ENCODE measurements at places on chromosomes 13 and 19. TPM values are rescaled to one million over a fixed set of nuclear protein-coding genes. Genes with fewer than 3 reads are reported as not detected.

The FCAR gene
- not detected for total RNA-seq

The OR4F17 gene
- not detected for total RNA-seq

The ZNF560 gene
- not detected for total RNA-seq

The TNFSF9 gene
- 18.9 TPM for total RNA-seq

The NOVA2 gene
- not detected for total RNA-seq

The CERS1 gene
- total RNA-seq = 1.5 TPM

The BCAM gene
- 1.3 TPM for total RNA-seq

The PTH2 gene
- total RNA-seq = 0.60 TPM

The FAM216B gene
- total RNA-seq = not detected

All from K562 (cell line).